ENCODE measurements at places on chromosomes 12 and 14.

- no peak for DNase-seq
These were observed 15.5 kb downstream of the SYT1 start for GRCh38 chr12:78880078-78880477.

DNA sequence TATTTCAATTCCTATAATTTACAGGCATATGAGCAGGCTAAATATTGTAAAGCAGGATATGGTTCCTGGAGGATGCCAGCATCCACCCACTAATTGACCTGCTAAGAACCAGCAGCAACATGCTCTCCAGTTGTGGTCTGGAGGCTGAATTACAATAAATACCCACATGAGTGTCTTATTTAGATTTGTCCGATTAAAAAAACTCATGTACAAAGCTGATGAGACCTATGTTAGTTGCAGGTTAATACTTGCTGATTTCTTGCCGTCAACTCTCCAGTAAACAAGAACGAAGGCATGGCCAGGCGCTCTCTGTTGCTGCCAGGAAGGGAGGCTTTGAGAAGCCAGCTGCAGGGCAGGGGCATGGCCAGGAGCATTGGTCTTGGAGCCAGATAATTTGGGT is 169.3 kb upstream of the PRICKLE1 start:
- DNase-seq, result no peak

- peak; percentile 21 for DNase-seq
These were observed 11.9 kb downstream of the RARG start for GRCh38 chr12:53219956-53220693.

DNA sequence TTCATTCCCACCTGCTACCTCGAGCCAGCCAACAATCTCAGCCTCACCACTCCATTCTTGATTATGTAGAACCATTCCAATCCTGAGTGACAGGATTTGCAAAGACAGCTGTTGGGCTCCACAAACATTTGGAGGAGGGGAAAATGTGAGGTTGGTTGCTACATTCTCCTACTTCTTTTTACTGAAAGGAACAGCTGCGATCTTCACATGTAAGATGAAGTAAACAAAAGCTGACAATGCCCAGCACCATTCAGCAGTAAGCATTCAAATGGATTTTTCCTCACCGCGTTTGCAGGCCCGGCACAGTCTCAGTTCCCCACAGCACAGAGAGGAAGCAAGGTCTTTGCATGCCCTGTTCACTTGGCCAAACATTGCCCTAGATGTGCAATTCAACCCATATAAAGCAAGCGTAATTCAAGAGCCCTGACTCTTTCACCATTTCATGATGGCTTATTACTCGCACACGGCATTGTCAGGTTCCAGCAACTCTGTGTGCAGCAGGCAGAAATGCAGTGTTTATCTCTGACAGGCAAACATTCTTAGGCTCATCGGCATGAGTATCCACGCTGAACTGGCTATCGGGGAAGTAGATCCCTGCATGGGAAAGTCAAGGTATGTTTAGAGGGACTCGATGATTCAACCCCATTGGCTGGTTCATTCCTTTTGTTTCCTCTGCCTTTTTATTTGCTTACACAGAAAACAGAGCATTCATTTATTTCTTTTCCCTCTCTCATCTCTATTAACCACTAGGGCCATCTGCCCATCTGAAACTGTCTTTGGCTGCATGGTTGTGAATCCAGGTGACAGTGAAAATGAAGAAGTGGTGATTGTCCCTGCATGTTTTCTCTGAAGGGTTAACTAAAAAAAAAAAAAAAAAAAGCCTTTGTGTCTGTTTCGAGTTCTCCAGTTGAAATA is 236.1 kb upstream of the PLEKHG7 start:
- no peak for DNase-seq

- DNase-seq, result no peak
These were observed 8.9 kb upstream of the IFNG-AS1 start for GRCh38 chr12:67980391-67980790.

GRCh38 chr12:87427770-87428169 is 601.4 kb downstream of the C12orf50 start:
- no peak for DNase-seq

DNA sequence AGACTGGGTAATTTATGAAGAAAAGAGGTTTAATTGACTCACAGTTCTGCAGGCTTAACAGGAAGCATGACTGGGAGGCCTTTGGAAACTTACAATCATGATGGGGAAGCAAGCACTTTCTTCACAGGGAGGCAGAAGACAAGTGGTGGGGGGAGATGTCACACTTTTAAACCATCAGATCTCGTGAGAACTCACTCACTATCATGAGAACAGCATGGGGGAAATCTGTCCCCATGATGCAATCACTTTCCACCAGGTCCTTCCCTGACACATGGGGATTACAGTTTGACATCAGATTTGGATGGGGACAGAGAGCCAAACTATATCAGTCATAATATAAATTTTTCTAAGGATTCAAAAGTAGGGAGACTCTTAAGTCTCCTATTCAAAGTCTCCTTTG is 46.0 kb downstream of the SPIC start:
- no peak for DNase-seq

GRCh38 chr12:25295361-25295760 is 44.6 kb upstream of the KRAS start:
- DNase-seq, result no peak

DNA sequence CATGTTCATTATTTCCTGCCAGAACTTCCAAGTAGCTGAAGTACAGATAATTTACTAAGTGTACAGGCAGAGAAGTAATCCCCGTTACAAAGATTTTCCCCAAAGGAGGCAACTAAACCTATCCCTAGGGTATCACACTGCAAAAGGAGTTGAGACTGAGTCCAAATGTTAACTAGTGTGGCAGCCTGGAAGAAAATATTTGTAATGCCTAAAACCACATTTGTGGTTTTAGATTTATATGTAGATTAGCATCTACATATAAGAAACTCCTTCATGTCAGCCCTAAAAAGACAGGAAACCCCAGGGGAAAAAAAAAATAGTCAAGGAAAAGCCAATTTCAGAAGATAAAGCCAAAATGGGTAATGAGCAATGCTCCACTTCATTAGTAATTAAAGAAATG is 1.4 kb upstream of the RNASE12 start:
- no peak for DNase-seq

DNA sequence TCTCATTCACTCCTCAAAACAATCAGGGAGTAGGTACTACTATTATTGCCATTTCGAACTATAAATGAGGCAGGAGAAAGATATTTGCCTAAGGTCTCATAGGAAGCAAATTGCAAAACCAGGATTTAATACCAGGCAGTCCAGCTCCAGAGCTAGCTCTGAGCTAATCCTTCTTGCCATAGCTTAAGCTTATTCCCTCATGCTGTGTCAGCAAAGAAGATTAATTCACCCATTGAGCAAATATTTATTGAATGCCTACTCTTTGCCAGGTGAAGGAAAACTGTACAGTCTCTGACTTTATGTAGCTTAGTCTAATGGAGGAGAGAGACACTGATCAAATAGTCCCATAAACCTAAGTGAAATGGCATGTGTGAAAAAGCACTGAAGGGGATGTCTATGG is 19.5 kb downstream of the KCNA5 start:
- DNase-seq, result no peak

- no peak for DNase-seq
These were observed 41.6 kb downstream of the DUSP16 start for GRCh38 chr12:12521044-12521485.

DNA sequence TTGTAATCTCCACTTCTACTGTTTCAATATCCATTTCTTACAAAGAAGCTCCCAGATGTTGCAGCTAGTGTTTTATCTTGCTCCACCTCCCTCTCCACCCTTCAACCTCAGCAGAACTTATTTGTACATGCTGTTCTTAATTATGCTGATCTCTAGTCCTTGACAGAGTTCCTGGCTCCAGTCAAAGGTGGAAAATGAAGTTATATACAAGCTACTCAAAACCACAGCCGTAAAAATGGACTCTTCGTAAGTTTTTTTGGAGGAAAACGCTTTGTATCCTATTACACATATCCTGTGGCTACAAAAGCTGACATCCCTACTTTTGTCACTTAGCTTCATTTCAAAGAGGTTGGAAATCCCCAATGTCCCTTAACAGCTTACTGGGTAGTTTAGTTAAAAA is 1.3 kb downstream of the CLEC1A start:
- no peak for DNase-seq

DNA sequence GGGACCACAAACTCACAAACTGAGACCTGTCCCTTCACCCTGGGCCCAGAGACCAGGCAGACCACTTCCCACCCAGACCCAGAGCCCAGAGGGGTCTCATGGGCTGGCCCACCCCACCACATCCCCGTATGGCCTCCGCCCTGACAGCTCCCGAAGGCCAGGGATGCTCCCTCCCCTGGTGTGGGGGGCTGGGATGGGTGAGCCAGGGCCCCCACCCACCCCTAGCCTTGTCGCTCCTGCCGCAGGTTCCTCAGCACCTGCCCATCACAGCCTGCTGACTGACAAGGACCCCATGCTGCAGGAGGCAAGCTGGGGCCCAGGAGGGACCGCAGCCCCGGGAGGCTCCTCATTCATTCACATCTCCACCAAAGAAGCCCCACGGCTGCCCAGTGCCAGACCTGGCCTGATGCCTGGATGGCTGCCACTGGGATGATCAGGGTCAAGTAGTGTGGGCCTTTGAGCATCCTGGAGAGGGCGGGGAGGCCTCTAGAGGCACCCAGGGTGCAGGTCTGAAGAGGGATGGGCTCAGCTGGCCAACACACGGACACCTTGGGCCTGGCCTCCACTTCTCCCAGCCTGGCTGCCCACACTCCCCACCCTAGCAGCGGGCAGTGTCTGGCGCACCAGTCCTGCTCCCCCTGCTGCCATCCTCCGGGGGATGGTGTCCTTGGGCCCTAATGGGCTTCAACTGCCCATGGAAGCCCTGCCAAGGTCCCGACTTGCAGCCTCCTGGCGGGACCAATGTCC is 24.7 kb upstream of the GPR132 start:
- no peak for DNase-seq

GRCh38 chr14:46053221-46053620 is 598.4 kb downstream of the RPL10L start:
- no peak for DNase-seq

GRCh38 chr12:130715998-130716968 is at the start of gene RIMBP2:
RIMBP2 (minus strand) TSS chr12:130716299; CDS start chr12:130479013, 237,286 bp downstream.
- DNase-seq, result no peak

DNA sequence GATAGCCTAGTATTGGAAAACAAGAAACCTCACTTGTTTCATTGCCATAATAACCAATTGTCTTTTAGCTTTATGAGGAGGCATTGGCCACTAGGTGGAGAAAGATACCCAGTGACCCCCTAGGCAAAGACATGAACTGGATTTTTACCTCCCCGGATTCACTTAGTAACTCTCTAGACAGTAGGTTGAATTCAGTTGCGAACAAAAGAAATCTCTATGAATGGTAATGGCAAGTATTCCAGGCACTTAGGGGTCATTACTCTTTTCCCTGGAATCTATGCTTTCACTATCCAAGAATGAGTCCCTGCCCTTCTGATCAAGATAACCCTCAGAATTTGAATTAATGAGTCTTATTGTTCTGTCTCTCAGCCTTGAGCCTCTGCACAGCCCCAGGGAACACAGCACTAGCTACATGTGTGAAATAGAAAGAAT is 29.5 kb upstream of the RHOJ start:
- no peak for DNase-seq

DNA sequence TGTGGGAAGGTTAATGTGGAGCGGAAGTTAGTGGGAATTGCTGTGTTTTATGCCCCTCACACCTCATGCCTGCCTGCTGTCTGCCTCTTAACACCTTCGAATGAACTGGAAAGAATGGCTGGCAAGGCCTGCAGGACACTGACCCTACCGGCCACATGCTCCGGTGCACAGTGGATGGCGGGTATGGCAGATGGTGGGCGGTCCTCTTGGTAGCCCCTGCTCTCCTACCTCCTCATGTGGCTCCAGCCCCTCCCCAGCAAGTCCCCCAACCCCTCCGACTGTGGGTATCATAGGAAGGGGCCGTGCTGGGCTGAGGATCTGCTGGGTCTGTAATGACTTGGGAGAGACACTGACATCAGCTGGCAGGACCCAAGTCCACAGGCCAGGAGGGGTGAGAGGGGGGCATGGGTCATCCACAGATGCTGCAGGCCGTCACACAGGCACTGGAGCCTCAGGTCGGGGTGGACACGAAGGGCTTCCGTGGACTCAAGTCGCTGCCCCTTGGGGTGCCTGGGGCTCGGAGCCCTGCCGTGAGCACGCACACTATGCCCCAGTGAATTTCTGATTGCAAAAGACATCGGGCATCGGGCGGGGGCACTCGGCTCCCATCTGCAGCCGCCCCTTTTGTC is 77.4 kb downstream of the KIF26A start:
- no peak for DNase-seq

DNA sequence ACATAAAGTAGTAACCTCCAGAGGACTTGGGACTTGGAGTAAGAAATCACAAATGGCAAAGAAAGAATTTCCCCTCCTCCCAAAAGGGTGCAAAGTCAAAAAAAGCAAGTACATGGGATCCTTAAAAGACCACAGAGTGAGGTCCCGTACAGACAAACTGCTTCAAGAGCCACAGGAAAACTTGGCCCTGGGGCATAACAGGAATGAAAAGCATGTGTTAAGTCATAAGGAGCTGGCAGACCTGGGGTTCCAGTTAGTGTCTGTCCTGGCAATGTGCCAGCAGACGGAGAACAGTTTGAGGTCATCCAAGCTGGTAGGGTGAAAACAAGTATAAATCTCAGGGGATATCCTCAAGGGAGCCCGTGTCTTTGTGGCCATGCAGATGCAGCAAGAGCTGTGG is 73.2 kb downstream of the HSD17B6 start:
- no peak for DNase-seq

DNA sequence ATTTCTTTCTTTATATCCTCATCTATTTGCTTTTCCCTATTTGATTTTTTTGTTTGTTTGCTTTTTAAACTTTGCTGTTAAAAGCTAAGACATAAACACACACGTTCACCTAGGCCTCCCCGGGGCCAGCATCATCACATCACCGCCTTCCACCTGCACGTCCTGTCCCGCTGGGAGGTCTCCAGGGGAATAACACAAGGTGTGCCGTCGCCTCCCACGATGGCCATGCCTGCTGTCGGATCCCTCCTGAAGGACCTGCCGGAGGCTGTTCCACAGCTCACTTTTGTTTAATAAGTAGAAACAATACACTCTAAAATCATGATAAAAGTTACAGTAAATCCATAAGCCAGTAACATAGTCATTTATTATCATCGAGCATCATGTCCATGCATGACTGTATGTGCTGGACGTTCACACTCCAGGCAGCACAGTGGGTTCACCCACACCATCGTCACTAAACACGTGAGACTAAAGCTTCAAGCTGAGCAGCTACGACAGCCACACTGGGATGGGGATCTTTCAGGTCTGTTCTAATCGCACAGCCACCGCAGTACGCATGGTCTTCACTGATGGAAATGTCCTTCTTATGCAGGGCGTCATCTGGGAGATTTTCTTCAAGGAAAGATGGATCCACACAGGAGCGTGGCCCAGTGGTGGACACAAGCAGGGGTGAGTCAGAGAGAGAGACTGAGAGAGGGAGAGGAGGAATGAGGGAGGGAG is 3.6 kb downstream of the RIMBP2 start:
- no peak for DNase-seq

DNA sequence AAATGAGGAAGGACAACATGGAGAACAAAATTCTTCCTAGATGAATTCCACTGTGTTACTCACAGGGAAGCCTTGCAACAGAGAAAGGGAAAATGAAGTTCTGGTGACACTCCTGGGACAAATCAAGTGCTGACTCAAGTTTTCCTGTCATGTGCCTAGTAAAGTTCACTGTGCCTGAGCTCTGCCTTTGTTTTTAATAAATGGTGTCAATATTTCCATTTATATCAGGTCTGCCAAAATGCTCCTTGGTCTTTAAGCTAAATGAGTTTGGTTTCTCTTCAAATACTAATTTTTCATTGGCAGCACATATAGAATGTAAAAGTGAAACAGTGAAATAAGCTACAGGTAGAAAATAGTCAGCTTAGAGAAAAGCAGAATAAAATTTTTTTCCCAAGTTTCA is 33.0 kb downstream of the HIGD1C start:
- DNase-seq, result no peak
